Activated T-cell treated with anti-CD3 and anti-CD28 coated beads, Interleukin-2, amount 50 U/mL, for 24 hours (primary cell): ENCODE measurements at places on chromosomes 1 and 21.

DNA sequence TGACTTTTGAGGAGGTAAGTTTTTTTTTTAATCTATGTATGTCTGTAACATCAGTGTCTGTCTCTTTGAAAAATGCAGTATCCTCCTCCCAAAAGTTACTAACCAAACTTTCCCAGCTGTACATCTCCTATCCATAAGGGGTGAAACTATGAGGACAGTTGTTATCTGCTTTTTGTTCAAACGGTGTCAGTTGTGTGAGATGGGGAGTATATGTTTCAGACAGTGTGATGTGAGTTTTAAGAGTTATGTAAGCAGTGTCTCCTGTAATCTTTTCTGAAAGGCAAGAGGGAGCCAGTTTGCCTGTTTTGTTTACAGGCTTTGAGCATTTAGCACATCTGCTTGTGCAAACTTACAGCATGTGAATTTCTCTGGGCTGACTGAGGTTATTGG is 34.8 kb upstream of the CACYBP start:
- H3K4me3 ChIP-seq, result peak overlapping the region; percentile 53
- H3K36me3 ChIP-seq, result peaks cover 2% of the 10 kb centered on the region
- H3K27ac ChIP-seq, result peak overlapping the region; percentile 90

DNA sequence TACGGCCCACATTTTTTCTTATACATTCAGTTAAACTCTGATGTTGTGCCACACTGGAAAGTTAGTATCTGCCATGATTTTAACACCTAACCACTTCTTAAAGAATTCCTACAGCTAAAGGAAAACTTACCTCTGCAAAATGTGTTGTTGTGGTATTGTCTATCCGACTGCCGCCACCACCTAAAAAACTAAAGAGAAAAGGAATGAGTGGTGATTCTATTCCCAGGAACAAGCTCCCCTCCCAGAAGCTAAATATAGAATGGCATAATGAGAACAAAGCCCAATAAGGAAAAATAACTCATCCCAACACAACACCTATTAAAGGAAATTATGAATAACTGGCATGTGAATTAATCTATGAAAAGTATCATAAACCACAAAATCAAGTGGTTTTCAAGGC is 39.5 kb downstream of the RNF115 start:
- peaks cover 36% of the 10 kb centered on the region for H3K4me1 ChIP-seq
- DNase-seq, result no peak
- no peak overlapping the region for H3K4me3 ChIP-seq
- H3K27me3 ChIP-seq, result no peaks in the 10 kb centered on the region

- no peak overlapping the region for H3K4me3 ChIP-seq
- DNase-seq, result no peak
Observed at GRCh38 chr1:230715510-230715909, 1.6 kb upstream of the AGT start.

DNA sequence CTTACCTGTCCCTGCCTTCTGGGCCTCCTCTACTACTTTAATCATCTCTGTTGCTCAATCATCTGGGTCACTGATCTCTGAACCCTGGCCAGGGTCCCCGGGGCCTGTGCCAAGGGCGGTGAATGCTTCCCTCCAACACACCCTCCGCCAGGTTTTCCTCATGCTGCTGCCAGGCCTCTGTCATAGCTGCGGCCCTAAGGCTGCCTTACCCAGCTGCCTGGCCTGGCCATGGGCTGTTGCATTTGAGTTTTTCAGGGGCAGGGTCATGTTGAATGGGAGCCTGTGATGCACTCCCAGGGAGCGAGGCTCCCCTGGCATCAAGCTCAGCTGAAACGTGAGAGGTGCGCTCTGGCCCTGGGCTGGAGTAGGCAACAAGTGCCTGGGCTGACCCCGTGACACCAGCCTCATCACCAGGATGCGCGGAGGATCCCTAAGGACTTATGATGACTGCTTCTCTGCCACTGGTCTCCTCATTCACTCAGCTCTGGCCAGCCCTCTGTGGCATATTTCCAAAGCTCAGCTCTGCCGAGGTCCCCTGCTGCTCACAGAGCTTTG is 7.6 kb downstream of the EDN2 start:
- H3K36me3 ChIP-seq, result no peaks in the 10 kb centered on the region
- no peak overlapping the region for H3K4me3 ChIP-seq
- DNase-seq, result no peak
- H3K4me1 ChIP-seq, result no peaks in the 10 kb centered on the region
- H3K27me3 ChIP-seq, result peaks cover 2% of the 10 kb centered on the region
